Activated CD4-positive, alpha-beta T cell treated with anti-CD3 and anti-CD28 coated beads for 36 hours (primary cell): ENCODE measurements at places on chromosomes 4 and X. TPM values are rescaled to one million over a fixed set of nuclear protein-coding genes. Genes with fewer than 3 reads are reported as not detected.

Gene DCHS2
- 0.05 TPM for total RNA-seq

GRCh38 chrX:70470850-70471289 lies 26.2 kb downstream of the DLG3 start:
- H3K27ac ChIP-seq, result no peak overlapping the region
- no peaks in the 10 kb centered on the region for H3K27me3 ChIP-seq
- H3K4me1 ChIP-seq, result peaks cover 15% of the 10 kb centered on the region

GRCh38 chr4:8152090-8152864 lies 6.3 kb downstream of the ABLIM2 start:
- no peaks in the 10 kb centered on the region for H3K36me3 ChIP-seq
- H3K4me3 ChIP-seq, result no peak overlapping the region
- no peak for DNase-seq
- H3K4me1 ChIP-seq, result peaks cover 2% of the 10 kb centered on the region
- no peak overlapping the region for H3K27ac ChIP-seq

GRCh38 chr4:1994938-1995337 lies 13.8 kb downstream of the NELFA start:
- H3K27me3 ChIP-seq, result no peaks in the 10 kb centered on the region
- H3K4me1 ChIP-seq, result peaks cover 17% of the 10 kb centered on the region
- no peak overlapping the region for H3K27ac ChIP-seq
- peaks cover 53% of the 10 kb centered on the region for H3K36me3 ChIP-seq
- H3K4me3 ChIP-seq, result no peak overlapping the region

Gene BBS7
- 16.3 TPM for total RNA-seq

DNA sequence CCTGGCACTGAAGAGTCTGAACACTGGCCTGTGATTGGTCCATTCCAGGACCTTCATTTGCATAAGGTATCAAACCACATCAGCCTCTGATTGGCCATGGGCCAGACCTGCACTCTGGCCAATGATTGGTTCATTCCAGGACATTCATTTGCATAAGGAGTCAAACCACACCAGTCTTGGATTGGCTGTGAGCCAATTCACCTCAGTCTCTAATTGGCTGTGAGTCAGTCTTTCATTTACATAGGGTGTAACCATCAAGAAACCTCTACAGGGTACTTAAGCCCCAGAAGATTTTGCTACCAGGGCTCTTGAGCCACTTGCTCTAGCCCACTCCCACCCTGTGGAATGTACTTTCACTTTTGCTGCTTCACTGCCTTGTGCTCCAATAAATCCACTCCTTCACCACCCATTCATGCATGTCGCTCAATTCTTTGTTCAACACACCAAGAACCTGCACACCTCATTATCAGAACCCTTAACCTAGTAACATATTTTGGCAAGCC lies 14.2 kb upstream of the HERC5 start:
- H3K4me3 ChIP-seq, result no peak overlapping the region
- H3K27me3 ChIP-seq, result no peaks in the 10 kb centered on the region
- peaks cover 10% of the 10 kb centered on the region for H3K36me3 ChIP-seq
- no peak for DNase-seq

DNA sequence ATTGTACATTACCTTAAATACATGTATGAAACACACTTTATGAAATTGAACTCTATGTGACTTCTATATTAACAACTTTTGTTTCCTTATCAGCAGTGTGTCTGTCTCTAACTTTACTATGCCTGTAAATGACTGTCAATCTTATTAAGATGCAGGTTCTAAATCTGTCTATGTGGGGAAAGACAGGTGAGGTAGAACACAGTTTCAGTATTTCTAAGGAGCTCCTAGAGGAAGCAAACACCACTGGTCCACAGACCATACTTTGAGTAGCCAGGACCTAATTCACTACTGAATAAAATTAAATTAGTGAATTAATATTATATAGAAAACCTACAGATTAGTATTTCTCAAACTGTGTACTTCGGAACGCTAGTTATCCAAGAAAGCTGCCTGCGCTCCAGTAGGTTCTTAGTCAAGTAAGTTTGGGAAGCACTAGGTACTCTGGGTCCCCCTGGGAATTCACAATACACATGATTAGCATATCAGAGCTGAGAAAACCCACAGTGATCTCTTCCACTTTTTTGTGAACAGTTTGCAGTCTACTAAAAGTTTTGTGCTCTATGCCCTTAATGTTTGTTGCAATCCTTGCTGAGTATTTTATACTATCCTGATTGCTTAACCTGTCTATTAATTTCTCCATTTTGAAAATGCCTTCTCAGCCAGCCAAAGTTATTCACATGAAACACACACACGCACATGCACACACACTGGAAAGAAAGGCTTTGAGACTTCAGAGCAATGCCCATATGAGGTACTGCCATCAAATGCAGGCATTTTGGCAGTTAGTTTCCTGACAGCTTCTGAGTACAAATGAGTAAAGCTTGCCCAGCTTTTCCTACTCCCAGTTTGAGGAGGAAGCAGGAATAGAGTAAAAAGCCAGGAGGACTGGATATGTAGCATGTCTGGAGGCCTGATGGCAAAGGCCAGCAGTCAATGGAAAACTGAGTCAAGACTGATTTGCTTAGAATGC lies 133.6 kb upstream of the CPEB2 start:
- H3K36me3 ChIP-seq, result no peaks in the 10 kb centered on the region
- H3K27me3 ChIP-seq, result peaks cover 16% of the 10 kb centered on the region
- DNase-seq, result no peak
- H3K27ac ChIP-seq, result no peak overlapping the region
- H3K4me1 ChIP-seq, result no peaks in the 10 kb centered on the region
